HTR-8/SVneo (cell line): ENCODE measurements at places on chromosomes 16 and 17.
A peak's percentile ranks its signal among the peaks of the same experiment; 100 is the strongest.

DNA sequence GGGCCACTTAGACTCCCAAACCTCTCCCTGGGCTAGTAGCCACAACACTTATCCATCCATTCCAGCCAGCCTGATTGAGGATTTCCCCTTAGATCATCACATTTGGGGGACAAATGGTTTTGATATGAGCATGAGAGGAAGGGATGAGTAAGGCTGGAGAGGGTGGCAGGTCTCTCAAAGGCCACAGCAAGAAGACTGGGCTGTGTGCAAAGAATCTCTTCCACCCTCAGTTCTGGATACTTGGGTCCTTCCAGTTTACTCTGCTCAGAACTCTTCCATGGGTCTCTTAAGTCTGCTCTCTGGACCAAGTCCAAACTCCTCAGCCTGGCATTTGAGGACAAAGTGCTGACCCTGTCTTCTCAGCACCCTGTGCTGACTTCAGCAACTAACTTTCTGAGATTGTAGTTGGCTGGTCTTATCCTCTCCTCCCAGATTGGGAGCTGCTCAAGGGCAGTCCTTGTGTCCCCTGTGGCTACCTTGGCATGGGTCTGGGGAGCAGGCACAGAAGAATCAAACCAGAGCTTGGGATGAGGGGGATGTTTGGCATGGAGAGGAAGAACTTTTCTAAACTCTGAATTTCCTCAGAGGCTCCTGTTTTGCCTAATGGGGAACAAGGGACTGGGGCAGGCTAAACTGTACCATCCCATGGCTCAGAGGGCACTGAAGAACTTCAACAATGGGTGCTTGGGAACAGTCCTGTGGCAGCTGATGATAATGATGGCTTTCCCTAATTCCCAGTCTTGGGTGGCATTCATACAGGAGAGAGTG lies 3.1 kb upstream of the NFATC3 start:
- DNase-seq = no peak

- no peak for DNase-seq
Observed at GRCh38 chr16:8565498-8565897, 24.8 kb downstream of the TMEM114 start.

DNA sequence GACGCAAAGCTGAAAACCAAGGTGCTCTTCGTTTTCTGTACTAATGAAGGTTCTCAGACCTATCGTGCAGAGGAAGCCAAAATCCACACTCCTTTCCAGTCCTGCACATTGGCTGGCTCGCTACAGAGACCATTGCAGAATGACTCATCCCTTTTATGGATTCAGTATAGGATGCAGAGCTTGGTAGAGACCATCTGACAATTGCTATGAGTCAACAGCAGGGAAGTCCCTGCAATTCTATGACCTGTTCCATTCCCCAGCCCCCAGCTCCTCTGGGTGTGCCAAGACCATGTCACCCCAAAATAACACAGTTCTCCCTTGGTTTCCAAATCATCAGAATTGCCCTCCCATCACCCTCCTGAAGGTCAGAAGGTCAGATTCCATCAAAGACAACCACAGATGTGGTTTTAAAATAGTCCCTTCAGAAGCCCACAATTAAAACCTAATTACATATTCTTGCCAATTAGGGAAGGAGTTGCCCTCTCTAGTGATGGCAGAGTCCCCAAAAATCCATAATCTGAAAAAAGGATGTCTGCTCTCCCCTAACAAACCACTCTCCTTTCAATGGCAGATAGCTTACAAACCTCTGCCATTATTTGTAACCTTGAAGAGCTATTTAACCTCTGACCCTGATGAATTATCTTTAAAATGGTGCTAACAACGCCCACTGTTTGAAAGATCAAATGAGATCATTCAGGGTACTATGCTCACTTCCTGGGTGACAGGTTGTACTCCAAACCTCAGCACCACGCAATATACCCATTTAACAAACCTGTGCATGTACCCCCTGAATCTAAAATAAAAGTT lies 108.2 kb upstream of the RBBP6 start:
- peak; percentile 8 for DNase-seq

DNA sequence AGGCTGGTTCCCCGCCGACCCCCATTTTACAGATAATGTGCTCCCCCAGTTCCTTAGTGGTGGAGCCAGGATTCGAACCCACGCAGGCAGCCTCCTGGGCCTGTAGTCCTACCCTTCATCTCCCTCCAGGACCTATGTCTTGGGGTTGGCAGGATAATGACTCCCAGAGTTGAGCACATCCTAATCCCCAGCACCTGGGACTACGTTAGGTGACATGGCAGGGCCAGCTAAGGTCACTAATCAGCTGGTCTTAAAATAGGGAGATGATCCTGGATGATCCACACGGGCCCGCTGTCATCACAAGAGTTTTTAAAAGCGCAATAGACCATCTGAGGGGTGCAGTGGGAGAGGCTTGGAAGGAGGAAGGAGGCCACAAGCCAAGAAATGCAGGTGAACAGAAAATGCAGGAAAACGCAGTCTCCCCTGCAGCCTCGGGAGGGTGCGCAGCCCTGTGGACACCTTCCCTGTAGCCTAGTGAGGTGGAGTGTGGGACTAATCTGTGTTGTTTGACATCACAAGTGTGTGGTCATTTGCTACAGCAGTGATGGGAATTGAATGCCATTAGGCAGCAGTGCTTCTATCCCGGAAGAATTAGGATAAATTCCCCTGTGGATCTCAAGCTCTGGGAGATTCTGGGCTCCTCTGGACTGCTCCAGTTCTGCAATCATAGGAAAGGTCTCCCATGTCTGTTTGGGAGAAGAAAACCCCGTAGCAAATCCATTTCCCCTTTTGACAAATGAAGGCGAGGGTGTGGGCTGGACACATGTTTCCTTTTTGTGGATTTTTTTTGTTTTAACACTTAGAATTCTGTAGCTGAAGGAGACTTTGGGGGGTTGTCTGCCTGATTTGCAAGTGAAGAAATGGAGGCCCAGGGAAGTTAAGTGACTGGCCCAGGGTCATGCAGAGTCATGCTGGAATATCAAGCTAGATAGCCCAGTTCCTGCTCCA lies 297.7 kb downstream of the SEC14L1 start:
- DNase-seq = no peak

DNA sequence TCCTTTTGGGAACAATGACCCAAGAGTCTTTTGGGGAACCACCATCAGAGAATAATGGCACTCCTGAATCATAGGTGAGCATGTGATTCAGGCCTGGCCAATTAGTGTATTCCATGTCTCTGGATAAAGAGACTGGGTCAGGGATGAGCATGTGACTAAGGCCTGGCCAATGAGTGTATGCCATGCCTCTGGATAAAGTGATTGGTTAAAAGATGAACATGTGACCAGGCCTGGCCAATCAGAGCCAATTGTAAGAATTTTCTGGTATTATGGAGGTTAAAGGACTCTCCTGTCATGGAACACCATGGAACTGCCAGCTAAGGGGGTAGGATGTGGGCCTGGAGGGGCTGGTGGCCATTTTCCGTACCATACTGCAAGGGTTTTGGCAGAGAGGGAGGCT lies 194.3 kb downstream of the C16orf78 start:
- no peak for DNase-seq

DNA sequence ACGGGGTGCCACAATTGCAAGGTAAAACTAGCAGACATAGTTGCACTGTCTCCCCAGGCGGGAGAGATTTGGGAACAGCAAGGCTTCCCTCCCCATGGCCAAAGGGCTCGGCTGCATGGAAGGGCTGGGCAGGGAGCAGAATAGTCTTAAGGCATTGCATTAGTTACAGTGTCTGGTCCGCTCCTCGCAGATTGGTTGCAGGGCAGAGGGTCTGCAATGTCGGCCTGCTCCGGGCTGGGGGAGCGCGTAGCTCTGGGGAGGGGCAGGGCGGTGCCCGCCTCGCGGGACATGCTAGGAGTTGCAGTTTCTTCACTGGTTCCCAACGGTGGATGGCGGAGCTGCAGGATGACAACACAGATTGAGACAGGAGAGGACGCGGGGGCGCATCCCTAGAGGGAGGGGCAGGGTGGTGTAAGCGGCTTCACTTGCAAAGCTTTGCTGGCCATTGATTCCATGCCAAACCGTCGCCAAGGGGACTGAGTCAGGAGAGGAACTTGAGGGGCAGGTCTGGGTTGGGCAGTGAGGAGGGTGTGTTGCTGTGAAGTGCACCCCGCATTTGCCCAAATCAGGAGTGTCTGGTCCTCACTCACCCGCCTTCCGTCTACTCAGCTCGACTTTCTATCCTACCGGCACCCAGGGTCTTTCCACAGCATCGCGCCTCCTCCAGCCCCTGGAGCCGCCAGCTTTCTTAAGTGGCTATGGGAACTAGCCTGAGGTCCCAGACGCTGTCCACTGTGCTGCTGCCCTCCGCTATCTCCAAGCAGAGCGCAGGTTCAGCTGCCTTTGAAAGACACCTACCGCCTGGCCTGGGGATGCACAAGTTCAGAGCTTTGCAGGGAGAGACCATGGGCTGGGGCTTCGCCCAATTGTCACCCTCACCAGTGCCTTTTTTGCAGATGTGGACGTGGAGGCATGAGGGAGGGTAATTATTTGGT lies 1748.9 kb downstream of the TP53TG3F start:
- DNase-seq = no peak

DNA sequence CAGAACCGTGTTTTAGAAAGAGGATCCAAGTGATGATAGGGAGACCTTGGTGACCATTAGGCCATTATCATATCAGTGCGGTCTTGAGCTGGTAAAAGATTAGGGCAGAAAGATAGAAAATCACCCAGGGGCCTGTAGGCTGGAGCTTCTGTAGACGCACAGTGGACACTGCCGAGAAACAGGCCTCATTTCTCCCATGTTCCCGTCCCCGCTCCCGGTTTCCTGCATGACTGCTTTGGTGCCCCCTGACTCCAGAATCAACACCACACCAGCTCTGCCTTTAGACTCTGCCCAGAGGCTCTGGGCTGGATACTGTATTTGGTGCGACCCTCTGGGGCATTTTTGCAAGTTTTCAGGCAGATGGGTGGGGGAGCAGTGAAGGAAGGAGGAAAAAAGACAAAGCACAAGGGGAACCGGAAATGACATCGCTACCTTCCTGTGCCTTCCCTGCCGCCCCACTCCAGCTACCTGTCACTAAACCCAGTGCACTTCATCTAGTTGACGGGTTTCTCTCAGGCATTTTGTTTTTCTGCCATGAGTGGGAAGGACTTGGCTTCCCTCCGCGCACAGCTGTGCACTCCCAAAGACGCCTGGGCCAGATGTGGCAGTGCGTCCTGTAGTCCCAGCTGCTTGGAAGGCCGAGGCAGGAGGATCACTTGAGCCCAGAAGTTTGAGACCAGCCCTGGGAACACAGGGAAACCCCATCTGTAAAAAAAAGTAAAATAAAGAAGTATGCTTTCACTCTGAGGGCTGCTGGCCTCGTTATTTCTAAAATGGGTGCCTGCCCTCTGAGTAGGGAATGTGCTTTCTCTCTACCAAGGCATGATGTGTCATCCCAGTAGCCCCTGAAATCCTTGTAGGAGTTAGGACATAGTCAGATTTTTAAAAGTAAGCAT lies 214.1 kb downstream of the RPTOR start:
- no peak for DNase-seq

DNA sequence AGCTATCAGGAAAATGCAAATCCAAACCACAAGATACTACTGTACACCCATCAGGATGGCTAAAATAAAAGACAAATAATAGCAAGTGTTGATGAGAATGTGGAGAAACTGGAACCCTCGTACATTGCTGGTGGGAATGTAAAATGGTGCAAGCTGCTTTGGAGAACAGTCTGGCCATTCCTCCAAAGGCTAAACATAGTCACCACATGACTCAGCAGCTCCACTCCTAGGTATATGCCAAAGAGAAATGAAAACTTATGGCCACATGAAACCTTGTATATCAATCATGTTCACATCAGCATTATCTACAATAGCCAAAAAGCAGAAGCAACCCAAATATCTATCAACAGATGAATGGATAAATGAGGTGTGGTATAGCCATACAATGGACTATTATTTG lies 28.5 kb downstream of the VAC14 start:
- no peak for DNase-seq

DNA sequence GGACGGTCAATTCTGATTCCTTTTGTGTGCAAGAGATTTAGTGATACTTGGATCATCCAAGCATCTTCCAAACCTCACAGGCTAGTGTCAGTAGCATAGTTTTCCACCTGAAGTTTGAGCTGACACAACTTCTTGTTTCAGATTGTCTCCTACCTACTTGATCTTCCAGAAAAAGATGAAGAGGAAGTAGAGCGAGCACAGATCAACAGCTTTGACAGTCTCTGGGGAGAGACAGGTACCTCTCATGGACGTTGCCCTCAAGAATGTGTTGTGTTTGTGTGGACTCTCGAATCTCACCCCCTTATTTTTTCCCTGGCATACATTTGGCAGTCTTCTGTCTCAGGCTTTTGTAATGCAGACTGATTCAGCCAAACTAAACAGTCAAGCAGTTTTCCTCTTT lies 47.4 kb downstream of the CYB561 start:
- no peak for DNase-seq
